ENCODE measurements at places on chromosomes 13 and 19. TPM values are rescaled to one million over a fixed set of nuclear protein-coding genes. Genes with fewer than 3 reads are reported as not detected.
A peak's percentile ranks its signal among the peaks of the same experiment; 100 is the strongest.

- no peak for DNase-seq
These were observed 4.4 kb downstream of the DACT3 start for GRCh38 chr19:46656541-46656940.

DNA sequence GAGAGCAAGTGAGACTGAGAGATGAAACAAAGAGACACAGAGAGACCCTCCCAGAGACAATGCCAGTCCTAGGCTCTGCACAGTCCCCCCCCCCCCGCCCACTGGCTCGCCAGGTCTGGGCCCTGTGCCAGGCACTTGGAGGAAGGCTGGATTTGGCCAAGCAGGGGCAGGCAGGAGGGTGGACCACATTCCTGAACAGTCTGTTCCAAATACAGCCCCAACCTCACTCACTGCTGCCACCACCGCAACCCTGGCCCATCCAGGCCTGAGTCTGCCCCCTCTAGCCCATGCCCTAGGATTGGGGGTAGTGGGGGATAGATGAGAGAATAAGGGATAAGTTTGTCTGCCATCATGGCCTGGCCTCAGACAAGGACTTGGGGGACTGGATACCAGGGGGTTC lies 19.0 kb downstream of the CYP2F1 start:
- no peak for DNase-seq

- no peak for DNase-seq
These were observed 113.1 kb upstream of the FNDC3A start for GRCh38 chr13:48862572-48862971.

GRCh38 chr19:49875857-49876421 lies 1.2 kb downstream of the AKT1S1 start:
- peak; percentile 55 for DNase-seq

DNA sequence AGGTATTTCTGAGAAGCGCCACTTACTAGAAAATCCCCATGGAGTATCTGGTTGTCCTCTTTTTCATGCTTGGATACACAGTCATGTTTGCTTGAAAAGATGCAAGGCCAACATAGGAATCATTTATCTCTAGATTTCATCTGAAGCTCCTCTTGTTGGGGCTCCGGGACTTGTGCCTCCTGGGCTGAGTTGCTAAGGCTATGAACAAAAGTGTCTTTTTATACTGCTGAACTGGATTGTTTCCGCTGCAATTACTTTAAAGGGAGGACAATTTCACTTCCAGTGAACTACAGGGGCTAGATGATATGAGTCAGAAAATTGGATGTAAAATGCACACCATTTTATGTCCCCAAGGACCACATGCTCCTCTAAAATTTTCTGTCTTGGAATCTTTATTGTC lies 114.1 kb downstream of the TNFSF13B start:
- DNase-seq, result no peak

- no peak for DNase-seq
These were observed 20.4 kb upstream of the FAM216B start for GRCh38 chr13:42760951-42761350.

DNA sequence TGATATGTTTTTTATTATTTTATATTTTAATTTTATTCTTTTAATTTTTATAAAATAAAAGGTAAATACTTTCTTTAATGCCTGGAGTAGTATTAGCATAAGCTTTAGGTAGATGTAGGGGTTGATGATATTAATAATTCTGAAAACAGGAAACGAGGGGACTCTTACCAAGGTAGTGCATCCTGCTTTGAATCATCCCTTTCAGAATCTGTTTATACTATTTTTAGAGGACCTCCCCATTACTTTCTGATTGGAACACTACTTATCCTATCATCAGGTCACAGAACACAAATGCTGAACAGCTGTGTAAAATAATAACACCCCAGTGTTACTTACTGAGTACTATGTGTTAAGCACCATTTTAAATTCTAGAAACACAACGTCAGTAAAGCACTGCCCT lies 27.3 kb downstream of the COG6 start:
- no peak for DNase-seq

DNA sequence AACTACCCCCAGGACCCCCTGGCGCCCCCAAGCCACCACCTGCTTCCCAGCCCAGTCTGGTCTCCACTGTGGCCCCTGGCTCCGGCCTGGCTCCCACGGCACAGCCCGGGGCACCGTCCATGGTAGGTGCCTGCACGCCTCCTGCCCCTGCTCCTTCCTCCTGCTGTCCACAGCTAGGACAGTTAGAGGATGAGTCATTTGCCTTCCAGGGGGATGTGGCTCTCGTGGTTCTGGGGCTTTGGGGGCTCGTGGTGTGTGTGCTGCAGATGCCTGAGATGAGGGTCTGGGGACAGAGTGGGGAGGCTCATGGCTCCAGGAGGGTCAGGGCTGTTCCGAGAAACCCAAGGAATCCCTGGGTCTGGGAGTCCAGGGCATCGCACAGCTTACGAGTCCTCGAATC lies 12.7 kb downstream of the MED25 start:
- no peak for DNase-seq

DNA sequence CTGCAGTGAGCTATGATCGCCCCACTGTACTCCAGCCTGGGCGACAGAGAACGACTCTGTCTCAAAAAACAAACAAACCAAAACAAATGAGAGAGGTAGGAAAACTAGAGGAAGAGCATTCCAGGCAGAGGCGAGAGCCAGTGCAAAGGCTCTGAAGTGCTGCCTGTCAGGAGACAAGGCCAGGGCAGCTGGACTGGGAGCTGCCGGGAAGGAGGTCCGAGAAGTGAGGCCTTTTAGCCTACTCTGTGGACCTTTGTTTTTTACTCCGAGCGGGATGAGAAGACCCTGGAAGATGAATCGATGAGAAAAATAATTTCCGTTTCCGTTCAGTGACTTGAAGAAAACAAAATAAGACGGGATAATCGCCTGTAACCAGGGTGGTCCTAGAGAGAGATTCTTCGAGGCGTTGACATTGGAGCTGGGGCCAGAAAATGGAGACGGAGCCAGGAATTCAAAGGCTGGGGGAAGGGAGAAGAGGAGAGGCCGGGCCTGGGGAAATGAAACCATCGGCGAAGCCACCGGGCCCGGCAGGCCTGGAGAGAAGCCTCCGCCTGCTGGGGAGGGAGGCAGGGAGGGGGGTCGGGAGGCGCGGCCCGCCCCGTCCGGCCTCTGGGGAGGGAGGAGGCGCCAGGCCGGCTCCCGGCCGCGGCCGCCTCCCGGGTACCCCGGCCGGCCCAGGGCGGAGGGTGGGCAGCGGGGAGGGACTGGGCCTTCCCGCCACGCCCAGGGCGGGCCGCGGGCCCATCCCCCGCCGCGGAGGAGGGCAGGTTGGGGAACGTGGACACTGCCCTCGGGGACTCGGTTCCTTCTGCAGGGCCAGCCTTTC lies 7.8 kb upstream of the SERTAD1 start:
- DNase-seq, result peak; percentile 56

GRCh38 chr19:1116726-1117581 lies 13.2 kb downstream of the GPX4 start:
- no peak for DNase-seq

- no peak for DNase-seq
These were observed 326.1 kb upstream of the SLITRK1 start for GRCh38 chr13:84208246-84208910.

DNA sequence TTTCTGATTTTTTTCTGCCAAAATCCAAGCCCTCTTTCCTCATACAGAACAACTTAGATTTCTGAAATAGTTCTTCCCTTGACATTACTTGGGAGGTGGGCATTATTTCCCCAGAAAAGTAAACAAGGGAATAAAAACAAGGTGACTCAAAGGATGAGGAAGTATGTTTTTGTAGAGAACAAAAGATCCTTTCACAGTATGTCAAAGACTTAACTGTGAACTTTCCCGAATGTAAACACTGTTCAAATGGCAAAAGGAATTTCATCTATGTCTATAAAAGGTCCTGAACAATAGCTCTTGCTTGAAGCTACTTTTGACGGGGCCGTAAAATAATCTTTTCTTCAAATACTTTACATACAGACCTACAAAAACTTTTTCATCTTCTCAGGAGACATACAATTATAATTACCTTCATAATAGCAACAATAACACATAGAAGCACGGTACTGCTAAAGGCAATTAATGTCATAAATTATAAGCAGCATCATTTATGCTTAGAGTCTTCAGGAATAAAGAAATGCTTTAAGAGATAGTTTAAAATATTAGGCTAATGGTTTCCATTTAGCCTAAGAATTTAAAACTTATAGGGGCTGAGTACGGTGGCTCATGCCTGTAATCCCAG lies 191.1 kb downstream of the RGCC start:
- DNase-seq, result no peak

- DNase-seq, result no peak
These were observed 43.2 kb downstream of the RCBTB2 start for GRCh38 chr13:48489666-48490065.

DNA sequence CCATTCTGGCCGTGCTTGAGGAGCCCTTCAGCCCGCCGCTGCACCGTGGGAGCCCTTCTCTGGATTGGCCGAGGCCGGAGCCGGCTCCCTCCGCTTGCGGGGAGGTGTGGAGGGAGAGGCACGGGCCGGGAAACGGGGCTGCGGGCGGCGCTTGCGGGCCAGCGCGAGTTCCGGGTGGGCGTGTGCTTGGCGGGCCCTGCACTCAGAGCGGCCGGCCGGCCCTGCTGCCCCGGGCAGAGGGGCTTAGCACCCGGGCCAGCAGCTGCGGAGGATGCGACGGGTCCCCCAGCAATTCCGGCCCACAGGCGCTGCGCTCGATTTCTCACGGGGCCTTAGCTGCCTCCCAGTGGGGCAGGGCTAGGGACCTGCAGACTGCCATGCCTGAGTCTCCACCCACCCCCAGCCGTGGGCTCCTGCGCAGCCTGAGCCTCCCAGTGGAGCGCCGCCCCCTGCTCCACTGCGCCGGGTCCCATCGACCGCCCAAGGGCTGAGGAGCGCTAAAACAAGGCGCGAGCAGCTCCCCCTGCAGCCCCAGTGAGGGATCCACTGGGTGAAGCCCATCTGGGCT lies 76.5 kb downstream of the PCDH20 start:
- DNase-seq, result no peak

DNA sequence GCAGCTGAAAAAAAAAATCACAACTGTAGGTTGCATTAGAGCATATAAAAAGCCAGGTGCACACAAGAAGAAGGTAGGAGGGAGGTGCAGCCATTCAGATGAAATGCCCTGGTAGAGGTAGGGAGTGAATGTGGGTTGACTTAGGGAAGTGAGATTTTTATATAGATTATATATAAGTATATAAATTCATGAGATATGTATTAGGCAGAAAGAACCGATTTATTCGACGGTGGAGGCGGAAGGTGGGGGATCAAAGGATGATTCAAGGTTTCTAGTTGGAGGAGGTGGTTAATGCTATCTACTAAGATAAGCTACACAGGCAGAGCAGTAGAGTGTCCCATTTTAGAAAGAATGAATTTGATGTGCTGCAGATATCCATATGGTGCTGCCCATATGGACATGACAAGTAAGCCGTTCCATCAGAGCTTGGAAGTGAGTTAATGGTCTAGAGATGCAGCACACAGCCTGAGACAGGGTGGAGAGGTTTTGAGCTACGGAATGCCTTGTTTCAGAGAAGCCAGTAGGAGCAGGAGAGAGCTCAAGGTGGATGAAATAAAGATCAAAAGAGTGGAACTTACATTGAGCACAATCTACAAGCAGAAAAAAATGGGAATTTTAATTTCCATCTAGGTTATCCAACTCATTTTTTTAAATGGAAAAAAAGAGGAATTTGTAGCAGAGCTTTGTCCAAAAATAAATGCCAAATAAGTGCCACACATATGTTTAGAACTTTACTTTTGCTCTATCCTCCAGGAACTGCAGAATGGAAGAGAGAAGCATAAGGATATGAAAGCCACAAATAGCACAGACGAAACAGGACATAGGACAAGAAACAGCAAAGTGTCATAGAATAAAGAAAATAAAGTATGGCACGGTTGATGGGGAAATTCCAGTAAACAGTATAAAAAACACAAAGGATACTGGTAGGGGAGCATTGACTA lies 177.3 kb downstream of the PCDH9 start:
- no peak for DNase-seq

DNA sequence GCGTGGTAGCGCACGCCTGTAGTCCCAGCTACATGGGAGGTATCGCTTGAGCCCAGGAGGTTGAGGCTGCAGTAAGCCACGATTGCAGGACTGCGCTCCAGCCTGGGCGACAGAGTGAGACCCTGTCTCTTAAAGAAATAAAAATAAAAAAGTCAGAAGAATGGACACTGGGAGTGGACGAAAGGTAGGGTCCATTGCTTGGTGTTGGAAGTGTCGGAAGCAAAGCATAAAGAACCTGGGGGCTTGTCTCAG lies 392 bp upstream of the ARHGAP33 start:
- DNase-seq, result no peak

The PCDH8 gene
- 0.14 TPM for total RNA-seq

The ZGLP1 gene
- total RNA-seq, result 3.2 TPM

The NBEA gene
- total RNA-seq, result 0.14 TPM

The CRX gene
- not detected for total RNA-seq

The CGB7 gene
- total RNA-seq, result not detected

The C19orf67 gene
- total RNA-seq, result 0.75 TPM

The GRIN2D gene
- 0.34 TPM for total RNA-seq
